ENCODE measurements at places on chromosomes 11 and 22. TPM values are rescaled to one million over a fixed set of nuclear protein-coding genes. Genes with fewer than 3 reads are reported as not detected.

Gene DKK3
- 11.5 TPM for total RNA-seq

Gene LSP1
- total RNA-seq, result 2.6 TPM

Gene CNTF
- total RNA-seq, result 3.4 TPM

Gene KLHL35
- 11.1 TPM for total RNA-seq

Gene KCNJ1
- total RNA-seq, result not detected

Gene POU2AF2
- not detected for total RNA-seq

Gene SLC22A9
- total RNA-seq, result not detected

Gene NRIP3
- total RNA-seq, result 1.1 TPM

Gene KCNJ4
- total RNA-seq, result 0.22 TPM

Gene KRTAP5-2
- not detected for total RNA-seq

Gene BACE1
- total RNA-seq, result 9.6 TPM

Gene LIN7C
- total RNA-seq, result 21.2 TPM

Gene TMEM123
- total RNA-seq, result 94.0 TPM

Gene SYT8
- 8.9 TPM for total RNA-seq

Gene SLC22A6
- total RNA-seq, result not detected

Gene LIPT2
- 6.8 TPM for total RNA-seq

Gene TESMIN
- total RNA-seq, result 23.9 TPM

Gene BEST1
- total RNA-seq, result 1.2 TPM

Gene PGA4
- total RNA-seq, result not detected

Gene RBMXL2
- total RNA-seq, result not detected

Gene AKIP1
- total RNA-seq, result 16.7 TPM

Gene DEUP1
- not detected for total RNA-seq

Gene GSTT2B
- 0.50 TPM for total RNA-seq

Gene MYO7A
- 3.5 TPM for total RNA-seq

Gene CDC42EP1
- 94.0 TPM for total RNA-seq

Gene TRIM49
- not detected for total RNA-seq

Gene FAM180B
- not detected for total RNA-seq

Gene XKR3
- not detected for total RNA-seq

Gene FXYD2
- not detected for total RNA-seq

Gene DUSP8
- 2.6 TPM for total RNA-seq

Gene ANGPTL5
- total RNA-seq, result not detected

Gene APOBEC3H
- total RNA-seq, result 1.5 TPM

Gene MPZL3
- total RNA-seq, result 13.4 TPM

Gene GPR83
- not detected for total RNA-seq

Gene LRRC56
- total RNA-seq, result 5.0 TPM

Gene ALX4
- total RNA-seq, result not detected

Gene ZNF215
- total RNA-seq, result 2.6 TPM

Gene GNAZ
- 1.2 TPM for total RNA-seq

Gene TIGD3
- 1.8 TPM for total RNA-seq

Gene DDTL
- not detected for total RNA-seq

Gene STK33
- total RNA-seq, result 5.8 TPM

Gene GAL3ST1
- total RNA-seq, result not detected

All from PC-9 (cell line).